ENCODE measurements at places on chromosomes 12 and 14. TPM values are rescaled to one million over a fixed set of nuclear protein-coding genes. Genes with fewer than 3 reads are reported as not detected.
A peak's percentile ranks its signal among the peaks of the same experiment; 100 is the strongest.

GRCh38 chr14:69719501-69719951 lies 47.4 kb upstream of the SRSF5 start:
- DNase-seq, result peak; percentile 95

DNA sequence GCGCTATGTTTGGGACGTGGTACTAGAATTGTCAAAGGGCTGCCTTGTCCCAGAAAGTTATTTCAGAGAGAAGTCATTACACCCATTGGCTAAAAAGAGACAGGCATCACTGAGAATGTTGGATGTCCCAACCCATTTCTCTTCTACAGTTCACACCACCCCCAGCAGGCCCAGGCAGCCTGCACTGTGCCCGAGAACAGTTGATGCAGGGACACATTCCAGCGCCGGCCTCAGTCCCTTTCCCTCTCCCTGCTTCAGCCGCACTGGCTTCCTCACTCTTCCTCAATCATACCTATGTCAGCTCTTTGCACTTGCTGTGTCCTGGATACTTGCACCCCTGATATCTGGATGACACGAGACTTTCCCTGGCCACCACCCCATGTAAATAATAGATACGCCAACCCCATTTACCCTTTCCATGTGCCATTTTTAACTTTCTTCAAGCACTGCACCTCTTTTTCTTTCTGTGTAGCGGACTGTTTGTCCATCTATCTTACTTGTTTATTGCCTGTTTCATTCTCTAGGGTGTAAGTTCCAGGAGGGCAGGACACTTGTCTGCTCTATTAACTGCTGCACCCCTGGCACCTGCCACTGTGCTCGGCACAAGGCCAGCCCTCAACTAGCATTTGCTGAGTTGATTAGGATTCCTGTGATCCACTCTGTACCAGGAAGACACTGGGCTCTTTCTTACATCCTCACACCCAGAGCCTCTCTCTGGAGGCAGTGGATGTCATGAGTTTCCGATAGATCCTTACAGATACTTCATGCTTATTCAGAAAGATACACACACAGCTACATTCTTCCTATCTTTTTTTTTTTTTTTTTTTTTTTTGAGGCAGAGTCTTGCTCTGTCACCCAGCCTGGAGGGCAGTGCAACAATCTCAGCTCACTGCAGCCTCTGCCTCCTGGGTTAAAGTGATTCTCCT lies 76.6 kb upstream of the CEP83 start:
- DNase-seq, result no peak

DNA sequence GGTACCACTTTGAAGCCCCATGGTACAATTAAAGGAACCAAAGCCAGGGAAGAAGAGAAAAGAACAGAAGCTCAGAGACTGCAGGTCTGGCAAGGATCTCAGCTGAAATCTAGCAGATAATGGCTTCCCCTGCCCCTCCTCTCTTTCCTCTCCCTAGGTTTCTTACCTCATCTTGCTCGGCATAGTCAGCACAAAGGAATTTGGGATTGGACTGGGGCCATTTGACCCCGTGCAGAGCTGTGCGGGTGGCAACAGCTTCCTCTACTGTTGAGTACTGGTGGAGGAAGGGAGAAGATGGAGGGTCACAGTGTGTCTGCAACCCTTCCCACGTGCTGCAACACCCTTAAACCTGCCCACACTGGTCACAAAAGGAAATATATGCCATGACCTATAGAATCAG lies 4.7 kb upstream of the CDH24 start:
- peak; percentile 97 for DNase-seq

DNA sequence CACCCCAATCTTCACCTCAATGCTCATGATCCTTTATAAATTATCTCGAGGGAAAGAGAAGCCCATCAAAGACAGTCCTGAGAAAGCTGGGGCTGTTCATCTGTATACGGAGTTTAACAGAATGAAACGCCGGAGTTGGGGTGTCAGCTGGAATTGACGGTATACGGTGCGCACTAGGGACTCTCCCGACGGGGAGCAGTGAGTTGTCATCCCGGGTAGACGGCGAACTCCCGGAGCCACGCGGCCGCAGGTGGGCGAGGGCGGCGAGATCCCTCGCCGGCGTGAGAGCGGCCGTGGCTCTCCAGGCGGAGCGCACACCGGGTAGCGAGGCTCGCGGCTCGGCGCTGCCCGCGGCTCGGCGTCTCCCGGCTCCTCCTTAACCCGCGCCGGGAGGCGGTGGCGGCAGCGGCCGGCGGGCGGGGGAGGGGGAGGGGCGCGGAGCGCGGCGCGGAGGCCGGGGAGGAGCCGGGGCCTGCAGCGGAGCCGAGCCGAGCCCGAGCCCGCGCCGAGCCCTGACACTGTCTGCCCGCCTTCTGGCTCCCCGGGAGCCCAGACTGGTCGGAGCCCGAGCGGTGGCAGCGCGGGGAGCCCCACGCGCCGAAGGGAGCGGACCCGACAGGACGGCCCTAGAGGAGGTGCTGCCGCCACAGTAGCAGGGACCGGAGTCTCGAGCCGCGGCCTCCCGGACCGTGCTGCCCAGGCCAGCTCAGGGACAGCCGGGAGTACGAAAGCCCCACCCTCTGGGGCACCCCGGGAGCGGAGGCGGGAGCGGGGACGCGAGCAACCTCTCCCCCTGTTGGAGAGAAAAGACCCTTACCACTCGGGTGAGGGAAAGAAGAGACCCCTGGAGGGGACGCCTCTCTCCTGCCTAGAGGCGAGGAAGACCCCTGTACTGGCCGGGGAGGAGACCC lies at the start of gene FOXJ2:
Gene FOXJ2, plus strand, starts transcription at position 475 of the 911 bp plus-strand sequence. CDS start 7,117 bp downstream, outside the sequence.
- DNase-seq, result peak; percentile 78

DNA sequence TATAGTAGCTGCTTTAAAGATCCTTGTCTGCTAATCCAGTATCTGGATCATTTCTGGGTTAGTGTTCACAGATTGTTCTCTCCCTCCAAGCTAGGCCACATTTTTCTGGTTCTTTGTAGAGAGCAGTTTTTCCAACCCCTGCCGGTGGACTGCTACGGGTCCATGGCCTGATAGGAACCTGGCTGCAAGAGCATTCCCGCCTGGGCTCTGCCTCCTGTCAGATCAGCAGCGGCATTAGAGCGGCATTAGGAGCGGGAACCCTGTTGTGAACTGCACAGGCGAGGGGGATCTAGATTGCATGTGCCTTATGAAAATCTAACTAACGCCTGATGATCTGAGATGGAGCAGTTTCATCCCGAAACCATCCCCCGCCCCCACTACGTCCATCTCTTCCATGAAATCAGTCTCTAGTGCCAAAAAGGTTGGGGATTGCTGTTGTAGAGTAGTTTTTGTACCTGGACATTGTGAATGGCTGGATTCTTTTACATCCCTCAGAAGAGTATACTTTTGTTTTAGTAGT lies 50.4 kb downstream of the MYRFL start:
- DNase-seq, result no peak

- peak; percentile 74 for DNase-seq
Observed at GRCh38 chr12:115998119-115998633, 279.3 kb downstream of the MED13L start.

DNA sequence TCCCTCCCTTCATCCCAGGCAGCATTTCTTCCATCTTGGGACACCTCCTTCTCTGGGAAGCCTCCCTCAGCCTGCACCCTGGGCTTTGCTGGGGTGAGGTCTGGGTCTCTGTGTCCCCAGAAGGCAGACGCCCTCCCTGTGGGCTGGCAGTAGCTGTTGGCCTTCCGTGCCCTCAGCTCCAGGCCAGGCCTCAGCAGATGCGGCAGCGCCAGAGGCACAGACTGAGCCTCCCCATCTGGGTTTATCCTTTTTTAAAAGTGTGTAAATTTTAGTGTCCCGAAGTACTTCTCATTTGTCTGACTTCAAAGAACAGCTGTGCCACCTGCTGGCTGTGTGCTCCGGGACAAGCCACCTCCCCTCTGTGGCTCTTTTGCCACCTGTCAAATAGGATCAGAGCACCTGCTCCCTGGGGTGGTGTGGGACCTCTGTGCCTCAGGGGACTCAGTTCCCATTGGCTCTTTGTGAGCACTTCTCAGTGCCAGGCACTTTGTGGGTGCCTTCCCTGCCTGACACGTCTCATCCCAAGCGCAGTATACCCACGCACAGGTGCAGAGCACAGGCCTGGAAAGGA lies 11.1 kb downstream of the EXOC3L4 start:
- no peak for DNase-seq

OLR1 gene
- total RNA-seq, result not detected

DPF3 gene
- total RNA-seq, result 2.9 TPM

Measured in dermis blood vessel endothelial cell (primary cell).